ENCODE measurements at places on chromosomes 1 and 21.

- no peak for DNase-seq
These were observed 213.2 kb downstream of the TNR start for GRCh38 chr1:175530183-175530582.

GRCh38 chr1:225388372-225388771, 39.5 kb downstream of the LBR start:
- DNase-seq: no peak

- DNase-seq: no peak
These were observed 27.8 kb downstream of the SYT2 start for GRCh38 chr1:202682477-202682876.

DNA sequence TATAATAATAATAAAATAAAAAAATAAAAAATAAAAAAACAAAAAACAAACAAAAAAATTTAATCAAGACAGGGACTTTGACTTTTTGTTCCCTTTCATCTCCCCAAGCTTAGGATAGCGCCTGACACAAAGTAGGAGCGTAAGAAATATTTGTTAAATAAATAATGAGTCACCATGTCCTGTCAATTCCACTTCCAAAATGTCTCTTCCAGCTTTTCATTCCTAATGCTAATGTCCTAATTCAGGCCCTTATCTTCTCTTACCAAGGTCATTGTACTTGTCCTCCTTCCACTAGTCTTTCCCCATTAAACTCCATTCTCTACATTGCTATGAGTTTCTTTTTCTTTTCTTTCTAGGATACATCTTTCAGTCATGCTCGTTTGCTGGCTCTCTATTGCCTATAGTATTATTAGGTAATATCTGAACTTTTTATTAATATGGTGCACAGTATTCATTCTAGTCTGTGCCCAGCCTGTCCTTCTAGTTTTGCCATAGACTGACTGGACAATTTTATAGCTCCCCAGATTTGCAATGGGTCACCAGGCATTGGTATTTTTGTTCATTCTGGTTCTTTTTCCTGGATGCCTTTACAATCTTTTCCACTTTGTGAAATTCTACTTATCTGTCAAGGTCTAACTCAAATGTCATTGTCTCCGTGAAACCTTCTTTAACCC, 11.4 kb downstream of the NEXN start:
- DNase-seq: no peak

- DNase-seq: no peak
These were observed 364.3 kb upstream of the PTBP2 start for GRCh38 chr1:96357141-96357765.

DNA sequence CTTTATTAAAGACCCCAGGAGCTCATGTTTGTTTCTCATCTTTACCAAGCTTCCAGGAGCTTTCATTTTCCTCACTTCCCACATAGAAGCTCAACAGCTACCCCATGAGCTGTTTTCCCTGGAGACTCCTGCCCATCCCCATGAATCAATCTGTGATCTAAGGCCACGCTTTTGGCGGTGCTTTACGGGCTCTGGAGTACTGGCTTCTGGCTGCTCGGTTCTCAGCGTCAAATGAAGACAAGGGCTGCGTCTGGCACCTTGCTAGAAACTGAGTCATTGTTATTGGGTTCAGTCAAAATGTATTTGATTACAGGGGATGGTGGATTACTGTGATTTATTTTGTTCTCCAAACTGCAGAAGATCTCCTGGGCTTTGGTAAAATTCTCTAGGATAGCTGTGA, 39.9 kb downstream of the ACP6 start:
- no peak for DNase-seq
